ENCODE measurements at places on chromosomes 13 and 19.
A peak's percentile ranks its signal among the peaks of the same experiment; 100 is the strongest.

DNA sequence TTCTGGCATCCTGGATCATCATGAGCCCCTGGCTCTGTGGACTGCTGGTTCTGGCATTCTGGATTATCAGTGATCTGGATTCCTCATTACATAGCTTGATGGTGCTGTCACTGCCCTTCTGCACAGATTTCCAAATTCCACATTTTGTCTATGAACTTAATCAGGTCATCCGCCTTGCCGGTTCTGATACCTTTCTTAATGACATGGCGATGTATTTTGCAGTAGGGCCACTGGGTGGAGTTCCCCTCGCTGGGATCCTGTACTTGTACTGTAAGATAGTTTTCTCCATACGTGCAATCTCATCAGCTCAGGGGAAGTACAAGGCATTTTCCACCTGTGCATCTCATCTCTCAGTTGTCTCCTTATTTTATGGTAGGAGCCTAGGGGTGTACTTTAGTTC is 24.4 kb upstream of the OR7C2 start:
- no peak for DNase-seq

GRCh38 chr19:50492303-50493052 is 15.8 kb upstream of the GARIN5A start:
- peak; percentile 38 for DNase-seq

- no peak for DNase-seq
Observed at GRCh38 chr13:47650209-47650608, 350.9 kb downstream of the SUCLA2 start.

DNA sequence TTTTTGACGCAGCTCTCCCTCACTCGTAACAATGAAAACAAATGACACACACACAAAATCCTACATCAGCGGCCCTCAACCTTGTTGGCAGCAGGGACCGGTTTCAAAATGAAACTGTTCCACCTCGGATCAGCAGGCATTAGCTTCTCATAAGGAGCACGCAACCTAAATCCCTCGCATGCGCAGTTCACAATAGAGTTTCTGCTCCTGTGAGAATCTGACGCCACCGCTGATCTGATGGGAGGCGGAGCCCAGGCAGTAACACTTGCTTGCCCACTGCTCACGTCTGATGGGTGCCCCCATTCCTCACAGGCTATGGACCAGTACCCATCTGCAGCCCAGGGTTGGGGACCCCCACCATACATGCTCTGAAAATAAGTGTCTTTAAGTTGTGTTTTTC is 43.4 kb downstream of the DHRS12 start:
- no peak for DNase-seq

GRCh38 chr19:31784671-31785101 is 435.4 kb upstream of the TSHZ3 start:
- no peak for DNase-seq

GRCh38 chr19:21047716-21048115 is 27.3 kb downstream of the ZNF430 start:
- DNase-seq = no peak

DNA sequence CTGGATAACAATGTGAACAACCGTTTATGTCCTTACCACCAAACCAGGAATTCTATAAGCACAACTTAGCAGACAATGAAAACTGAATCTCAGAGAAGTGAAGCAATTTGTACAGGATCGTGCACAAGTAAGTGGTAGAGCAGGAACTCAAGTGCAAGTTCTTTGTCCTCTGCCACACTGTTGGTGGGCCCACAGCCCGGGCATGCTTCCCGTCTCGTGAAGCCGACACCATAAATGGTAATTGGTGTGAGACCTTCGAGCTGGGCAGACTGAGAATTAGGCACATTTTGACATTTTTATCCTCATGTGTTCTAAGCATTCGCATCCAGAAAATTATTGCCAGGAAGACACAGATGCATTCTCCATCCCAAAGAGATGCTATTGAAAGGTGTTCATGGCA is 27.9 kb upstream of the FLT1 start:
- no peak for DNase-seq

GRCh38 chr19:13644645-13645044 is 119.7 kb upstream of the MRI1 start:
- DNase-seq = no peak

- no peak for DNase-seq
Observed at GRCh38 chr13:52849291-52850071, 1.0 kb upstream of the PCDH8 start.

DNA sequence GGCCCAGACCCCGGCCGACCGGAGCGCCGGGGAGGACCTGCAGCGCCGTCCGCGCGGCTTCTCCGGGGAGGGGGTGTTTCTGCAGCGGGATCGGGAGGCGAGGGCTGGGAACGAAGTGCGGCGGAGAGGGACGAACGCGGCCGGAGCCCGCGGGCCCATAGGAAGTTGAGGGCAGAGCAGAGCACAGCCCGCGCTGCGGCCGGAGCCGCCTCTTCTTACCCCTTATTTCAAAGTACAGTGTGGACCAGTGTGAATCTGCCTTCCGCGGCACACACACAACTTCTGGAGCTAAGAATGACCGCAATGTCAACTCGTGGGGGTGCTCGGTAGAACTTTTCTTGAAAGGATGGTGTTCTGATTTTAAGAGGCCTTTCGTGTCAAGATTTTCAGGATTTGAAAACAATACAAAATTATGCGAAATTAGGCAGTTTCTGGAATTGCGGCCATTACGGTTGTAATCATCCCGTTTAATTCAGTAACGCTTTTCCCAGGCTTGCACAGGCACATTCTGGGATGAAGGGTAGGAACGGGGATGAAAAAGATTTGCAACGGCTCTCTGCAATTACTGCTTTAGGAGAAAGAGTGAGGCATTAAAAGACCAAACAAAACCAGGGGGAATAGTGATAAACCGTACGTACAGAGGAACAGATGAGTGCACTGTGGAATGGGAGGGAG is 821 bp downstream of the TDRD3 start:
- peak; percentile 10 for DNase-seq

DNA sequence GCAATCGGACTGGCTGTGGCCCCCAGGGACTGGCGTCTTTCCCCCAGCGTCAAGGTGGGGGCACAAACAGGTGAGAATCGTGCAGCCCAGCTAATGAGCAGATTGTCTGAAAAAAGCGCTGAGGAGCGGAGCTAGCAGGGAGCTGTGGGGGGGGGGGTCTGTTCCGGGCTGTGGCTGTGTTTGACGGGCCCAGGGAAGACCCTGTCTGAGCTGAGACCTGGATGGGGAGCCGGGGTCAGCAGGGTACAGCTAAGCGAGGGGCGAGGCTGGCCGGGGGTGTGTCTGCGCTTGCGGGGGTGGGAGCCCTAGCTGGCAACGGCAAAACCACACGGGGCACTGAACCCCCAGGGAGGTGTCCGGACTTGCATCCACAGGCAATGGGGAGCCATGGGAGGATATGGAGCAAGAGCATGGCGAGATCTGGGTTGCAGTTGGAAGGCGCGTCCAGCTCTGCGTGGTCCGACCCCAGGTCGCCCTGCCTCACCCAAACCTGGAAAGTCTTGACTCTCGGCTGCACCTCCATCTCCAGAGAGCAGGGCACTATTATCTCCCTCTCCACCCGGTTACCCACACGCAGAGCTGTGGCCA is 4.6 kb downstream of the LINGO3 start:
- DNase-seq = no peak

- DNase-seq = no peak
Observed at GRCh38 chr13:24233351-24233901, 72.9 kb downstream of the SPATA13 start.

DNA sequence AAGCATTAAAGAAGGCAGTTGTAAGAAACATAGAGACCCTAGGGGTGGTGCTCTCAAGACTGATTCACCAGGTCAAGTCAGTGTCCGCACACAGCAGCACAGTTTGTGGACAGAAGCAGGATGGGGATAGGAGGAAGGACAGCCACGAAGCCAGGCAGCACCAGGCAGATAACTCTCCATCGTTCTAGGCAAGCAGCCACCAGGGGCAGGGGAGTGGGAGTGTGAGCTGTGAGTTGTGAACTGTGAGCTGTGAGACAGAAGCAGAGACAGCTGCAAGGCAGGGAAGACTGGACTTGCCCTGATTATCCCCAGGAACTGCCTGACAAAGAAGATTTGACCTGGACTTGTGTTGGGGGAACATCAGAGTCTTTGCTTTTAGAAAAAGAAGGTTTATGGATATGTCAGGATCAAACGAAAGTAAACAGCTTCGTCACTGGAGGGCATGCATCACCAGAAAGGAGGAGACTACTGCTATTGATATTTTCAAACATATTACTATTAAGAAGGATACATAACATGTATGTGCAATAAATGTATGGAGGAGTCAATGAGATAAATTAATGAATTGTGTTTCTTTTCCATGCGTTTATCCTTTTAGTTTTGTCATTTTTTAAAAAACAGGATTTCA is 286.1 kb downstream of the IRS2 start:
- no peak for DNase-seq

- DNase-seq = peak; percentile 28
Observed at GRCh38 chr19:45716359-45717130, 14.2 kb downstream of the FBXO46 start.

DNA sequence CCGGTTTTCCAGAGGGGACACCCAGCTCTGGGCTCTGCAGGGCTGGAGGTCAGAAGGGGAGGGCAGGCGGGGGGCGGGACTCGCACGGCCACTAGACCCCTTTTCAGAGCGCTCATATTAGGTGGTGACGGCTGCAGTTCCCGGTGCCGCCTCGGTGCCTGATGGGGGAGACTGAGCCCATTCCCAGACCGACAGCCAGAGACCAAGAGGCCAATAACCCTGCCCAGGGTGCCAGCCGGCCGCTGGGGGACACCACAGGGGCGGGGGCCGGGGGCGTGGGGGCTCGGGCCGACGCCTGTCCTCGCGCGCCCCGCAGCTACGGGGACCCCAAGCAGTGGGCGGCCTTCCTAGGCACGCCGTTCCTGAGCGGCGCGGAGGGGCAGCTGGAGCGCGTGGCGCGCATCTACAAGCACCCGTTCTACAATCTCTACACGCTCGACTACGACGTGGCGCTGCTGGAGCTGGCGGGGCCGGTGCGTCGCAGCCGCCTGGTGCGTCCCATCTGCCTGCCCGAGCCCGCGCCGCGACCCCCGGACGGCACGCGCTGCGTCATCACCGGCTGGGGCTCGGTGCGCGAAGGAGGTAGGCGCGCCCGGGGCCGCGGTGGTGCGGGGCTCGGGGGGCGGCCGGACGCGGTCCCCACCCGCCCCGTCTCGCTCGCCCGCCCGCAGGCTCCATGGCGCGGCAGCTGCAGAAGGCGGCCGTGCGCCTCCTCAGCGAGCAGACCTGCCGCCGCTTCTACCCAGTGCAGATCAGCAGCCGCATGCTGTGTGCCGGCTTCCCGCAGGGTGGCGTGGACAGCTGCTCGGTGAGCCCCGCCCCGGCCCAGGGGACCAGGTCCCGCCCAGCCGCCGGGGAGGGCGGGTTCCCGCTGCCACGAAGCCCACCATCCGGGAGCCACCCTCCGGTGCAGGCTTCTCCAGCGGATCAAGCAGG is 2.4 kb downstream of the TIMM13 start:
- DNase-seq = no peak

DNA sequence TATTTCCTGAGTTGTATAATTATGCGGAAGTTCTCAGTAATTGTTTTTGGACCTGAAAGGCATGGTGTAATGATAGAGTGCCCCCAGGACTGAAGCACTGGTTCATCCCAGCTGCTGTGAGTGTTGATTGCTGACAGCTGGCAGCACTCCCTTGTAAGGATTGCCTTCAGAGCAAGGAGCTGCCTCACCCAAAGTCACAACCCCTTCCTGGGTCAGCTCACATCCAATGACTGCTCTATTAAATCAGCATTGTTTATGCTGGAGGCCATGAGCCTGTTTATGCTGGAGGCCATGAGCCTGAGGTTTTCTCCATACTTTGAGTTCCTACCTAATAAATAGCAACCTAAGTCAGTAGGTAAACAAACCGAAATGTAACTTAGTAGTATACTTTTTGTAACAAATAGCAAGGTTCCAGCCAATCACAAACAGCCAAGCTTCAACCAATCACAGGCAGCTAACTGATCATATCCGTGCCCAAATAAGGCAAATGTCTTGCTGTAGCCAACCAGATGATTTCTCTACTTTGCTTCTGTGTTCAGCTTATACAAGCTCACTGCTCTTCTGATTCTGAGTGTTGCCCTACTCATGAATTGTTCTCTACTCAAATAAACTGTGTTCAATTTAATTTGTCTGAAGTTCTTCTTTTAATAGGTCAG is 11.7 kb upstream of the SPACA6 start:
- no peak for DNase-seq

DNA sequence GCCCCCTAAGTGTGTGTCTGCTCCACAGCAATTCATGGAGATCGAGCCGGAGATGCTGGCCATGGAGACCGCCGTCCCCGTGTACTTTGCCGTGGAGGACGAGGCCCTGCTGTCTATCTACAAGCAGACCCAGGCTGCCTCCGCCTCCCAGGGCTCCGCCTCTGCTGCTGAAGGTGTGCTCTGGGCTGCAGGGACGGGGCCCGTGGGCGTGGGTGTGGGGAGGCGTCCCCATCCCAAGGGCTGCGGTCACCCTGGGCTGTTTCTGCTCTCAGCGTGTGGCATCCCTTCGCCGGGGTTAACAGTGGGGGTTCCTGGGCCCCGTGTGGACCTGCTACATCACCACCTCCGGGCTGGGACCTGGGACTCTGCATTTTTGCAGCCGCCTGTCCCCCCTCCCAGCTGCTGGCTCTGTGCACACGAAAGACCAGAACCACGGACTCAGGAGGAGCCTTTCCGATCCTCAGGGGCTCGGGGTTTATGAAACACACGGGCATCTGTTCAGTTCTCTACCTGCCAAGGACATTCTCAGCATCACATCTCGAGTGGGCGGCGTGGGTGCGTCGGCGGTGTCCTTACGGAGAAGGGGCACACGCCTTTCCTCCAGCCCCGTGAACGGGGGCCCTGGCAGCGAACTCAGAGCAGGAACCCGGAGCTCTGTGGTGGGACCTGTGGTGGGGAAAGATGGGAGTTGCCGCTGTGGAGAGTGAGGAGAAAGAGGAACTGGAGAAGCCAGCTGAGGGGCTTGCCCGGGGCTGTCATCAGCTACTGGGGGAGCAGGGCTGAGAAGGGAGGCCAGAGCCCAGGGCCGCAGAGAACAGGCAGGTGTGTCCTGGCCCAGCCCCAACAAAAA is 7.8 kb downstream of the NCLN start:
- no peak for DNase-seq

- DNase-seq = no peak
Observed at GRCh38 chr19:30375553-30376031, 3.4 kb downstream of the ZNF536 start.

GRCh38 chr19:4197625-4198466 is 15.4 kb downstream of the ANKRD24 start:
- no peak for DNase-seq

GRCh38 chr13:24683351-24683750 is 3.1 kb downstream of the ATP12A start:
- DNase-seq = no peak

GRCh38 chr19:1259206-1259875 is 9.8 kb upstream of the CIRBP start:
- DNase-seq = peak; percentile 69

GRCh38 chr13:32429433-32429909 is 1.5 kb upstream of the N4BP2L1 start:
- no peak for DNase-seq

- no peak for DNase-seq
Observed at GRCh38 chr19:47157431-47158321, 27.0 kb downstream of the SAE1 start.

GRCh38 chr13:75339635-75340374 is 142.2 kb downstream of the TBC1D4 start:
- DNase-seq = peak; percentile 6

Measured in Calu3 (cell line).